ENCODE measurements at places on chromosomes 12 and 14. TPM values are rescaled to one million over a fixed set of nuclear protein-coding genes. Genes with fewer than 3 reads are reported as not detected.

Gene KRT2
- total RNA-seq = not detected

Gene KRT73
- not detected for total RNA-seq

Gene OVCH1
- total RNA-seq = 0.08 TPM

Gene ALDH1L2
- total RNA-seq = 35.3 TPM

Gene PAPLN
- 5.7 TPM for total RNA-seq

Gene OR6C76
- total RNA-seq = not detected

Gene TNFAIP2
- 28.7 TPM for total RNA-seq

Gene MANSC4
- total RNA-seq = not detected

Gene OLR1
- total RNA-seq = 4.0 TPM

Gene HRK
- not detected for total RNA-seq

Gene PPP1R36
- total RNA-seq = under 0.01 TPM

Gene PROX2
- total RNA-seq = not detected

Gene CLEC1B
- not detected for total RNA-seq

Gene BIN2
- total RNA-seq = not detected

Gene OR4K14
- total RNA-seq = not detected

Gene ZNF891
- 0.39 TPM for total RNA-seq

Gene ZFP36L1
- 116 TPM for total RNA-seq

Gene DDN
- under 0.01 TPM for total RNA-seq

Gene NOVA1
- 6.1 TPM for total RNA-seq

Gene GNB3
- 0.39 TPM for total RNA-seq

Gene SLC11A2
- total RNA-seq = 29.5 TPM

Gene HOXC4
- 0.88 TPM for total RNA-seq

Gene IL31
- total RNA-seq = not detected

Gene GPATCH2L
- total RNA-seq = 32.9 TPM

Gene RFX4
- not detected for total RNA-seq

Gene KRT82
- total RNA-seq = not detected

Gene SEL1L
- 55.2 TPM for total RNA-seq

Gene MYH6
- total RNA-seq = not detected

Gene JDP2
- 47.2 TPM for total RNA-seq

Measured in epithelial cell of alveolus of lung (primary cell).